ENCODE measurements at places on chromosomes 11 and 22.

GRCh38 chr22:45381348-45381747, 32.1 kb downstream of the SMC1B start:
- no peak for DNase-seq

- DNase-seq = no peak
Measured at GRCh38 chr11:112769584-112769983, 191.6 kb upstream of the NCAM1 start.

DNA sequence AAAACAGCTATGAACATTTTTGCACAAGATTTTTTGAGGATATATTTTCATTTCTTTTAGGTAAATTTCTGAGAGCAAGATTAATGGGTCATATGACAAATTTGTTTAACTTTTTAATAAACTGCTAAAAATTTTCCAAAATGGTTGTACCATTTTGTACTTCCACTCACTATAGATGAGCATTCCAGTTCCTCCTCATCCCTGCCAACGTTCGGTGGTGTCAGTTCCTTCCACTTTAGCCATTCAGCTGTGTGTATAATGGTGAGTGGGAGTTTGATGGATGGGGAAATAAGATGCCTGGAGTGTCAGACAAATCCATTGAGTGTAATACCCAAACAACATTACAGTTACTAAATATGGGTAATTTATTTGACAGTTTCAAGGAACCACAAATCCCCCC, 49.7 kb downstream of the MIAT start:
- no peak for DNase-seq

DNA sequence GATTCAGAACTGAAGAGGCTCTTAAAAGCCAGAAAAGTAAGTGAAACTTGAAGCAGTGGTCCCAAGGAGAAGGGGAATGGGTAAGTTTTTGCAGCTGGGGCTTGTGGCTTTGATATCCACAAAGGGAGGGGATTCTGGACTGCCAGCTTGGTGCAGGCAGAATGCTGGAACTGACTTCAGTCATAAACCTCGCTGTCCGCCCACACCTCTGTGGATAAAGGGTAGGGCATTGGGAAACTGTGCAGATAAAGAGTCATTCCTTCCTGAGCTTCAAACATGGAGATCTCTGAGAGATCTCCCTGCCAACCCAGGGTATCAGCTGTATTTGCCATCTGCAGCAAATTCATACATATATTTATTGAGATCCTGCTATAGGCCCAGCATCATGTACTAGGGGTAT, 124.3 kb upstream of the OR9Q1 start:
- no peak for DNase-seq

GRCh38 chr11:117771841-117772240, 25.2 kb downstream of the DSCAML1 start:
- no peak for DNase-seq

DNA sequence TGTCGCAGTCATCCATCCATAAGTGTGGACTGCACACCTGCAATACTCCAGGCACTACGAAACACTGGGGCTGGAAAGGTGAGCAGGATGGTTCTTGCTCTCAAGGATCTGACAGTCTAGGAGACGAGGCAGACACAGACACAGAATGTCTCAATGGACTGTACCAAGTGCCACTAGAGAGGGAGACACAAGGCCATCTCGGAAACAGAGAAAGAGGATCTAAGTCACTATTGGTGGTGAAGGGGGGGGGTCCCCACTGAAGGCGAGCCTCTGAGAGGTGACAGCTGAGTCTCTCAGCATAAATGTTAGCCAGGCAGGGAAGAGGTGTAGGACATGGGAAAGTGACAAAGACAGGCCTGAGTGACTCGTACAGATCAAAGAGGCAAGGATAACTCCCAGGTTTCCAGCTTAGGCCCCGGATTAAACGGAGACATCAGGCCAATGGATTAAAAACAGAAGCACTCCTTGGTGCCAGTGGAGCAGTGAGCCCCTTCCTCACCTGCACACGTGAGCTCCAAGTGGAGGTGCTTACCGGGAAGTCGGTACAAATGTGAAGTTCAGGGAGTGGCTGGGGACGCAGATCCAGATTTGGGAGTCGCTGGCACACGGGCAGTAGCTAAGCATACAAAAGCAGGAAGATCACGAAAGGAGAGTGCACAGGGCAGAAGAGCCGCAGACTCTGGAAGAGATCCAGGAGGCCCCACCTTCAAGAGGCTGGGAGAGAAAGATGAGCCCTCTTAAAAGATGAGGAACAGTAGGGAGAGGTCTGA, 117.2 kb downstream of the MICAL3 start:
- no peak for DNase-seq

DNA sequence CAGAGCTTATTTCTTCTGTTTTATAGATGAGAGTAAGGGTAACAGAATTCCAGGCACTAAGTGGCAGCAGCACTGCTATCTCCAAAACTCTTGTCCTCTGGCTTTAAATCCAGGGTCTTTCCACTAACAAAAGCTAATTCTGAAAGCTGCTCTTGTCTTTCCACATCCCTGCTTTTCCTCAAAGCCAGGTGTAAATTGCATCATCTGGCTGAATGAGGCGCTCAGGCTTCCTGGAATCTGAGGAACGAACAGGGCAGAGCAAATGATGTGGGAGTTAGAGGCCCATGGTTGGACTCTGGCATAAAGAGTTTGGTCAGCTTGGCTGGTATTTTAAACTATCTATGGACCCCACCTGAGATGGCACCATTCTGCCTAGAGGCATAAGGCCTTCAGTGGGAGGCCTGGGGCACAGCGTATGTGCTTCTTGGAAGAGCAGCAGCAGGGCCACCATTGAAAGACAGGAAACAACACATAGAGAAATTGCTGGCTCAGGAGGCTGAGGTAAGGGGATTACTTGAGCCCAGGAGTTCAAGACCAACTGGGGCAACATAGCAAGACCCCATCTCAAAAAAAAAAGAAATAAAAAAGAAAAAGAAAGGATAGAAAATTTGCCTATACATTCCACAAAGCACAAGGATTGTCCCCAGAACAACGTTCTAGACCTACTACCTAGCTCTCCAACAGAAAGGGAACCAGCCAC, 1.9 kb downstream of the KCNJ5 start:
- no peak for DNase-seq

DNA sequence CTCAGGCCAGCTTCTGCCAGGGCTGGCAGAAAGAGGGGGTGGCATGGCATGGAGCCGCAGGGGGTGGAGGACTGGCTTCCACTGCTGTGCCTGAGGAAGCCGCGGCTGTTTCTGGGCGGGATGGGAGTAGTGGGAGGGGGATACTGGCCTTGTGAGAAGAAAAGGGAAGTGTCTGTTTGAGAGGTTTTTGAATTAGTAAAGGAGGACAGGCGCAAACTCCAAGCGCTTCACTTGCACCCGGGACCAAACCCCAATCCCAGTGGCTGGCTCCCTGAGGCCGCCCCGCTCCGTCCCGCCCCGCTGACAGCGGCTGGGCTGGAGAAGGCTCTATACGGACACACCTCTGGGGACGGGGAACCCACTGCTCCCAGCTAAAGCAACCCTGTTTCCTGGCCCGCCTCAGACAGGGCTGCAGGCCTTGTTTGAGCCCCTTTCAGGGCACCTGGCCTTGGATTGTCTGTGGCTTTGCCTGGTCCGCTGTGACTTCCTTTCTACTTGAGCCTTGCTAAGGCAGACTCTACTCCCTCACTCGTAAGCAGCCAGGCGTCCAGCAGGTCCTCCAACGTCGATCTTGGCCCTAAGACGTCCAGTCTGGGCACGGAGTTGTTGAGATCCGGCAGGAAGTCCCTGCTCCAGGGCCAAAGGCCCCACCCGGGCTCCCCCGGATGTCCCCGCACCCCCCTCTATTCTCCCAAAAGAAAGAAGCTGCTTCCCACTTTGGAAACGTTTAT, 2.2 kb downstream of the APOA1 start:
- DNase-seq = no peak

DNA sequence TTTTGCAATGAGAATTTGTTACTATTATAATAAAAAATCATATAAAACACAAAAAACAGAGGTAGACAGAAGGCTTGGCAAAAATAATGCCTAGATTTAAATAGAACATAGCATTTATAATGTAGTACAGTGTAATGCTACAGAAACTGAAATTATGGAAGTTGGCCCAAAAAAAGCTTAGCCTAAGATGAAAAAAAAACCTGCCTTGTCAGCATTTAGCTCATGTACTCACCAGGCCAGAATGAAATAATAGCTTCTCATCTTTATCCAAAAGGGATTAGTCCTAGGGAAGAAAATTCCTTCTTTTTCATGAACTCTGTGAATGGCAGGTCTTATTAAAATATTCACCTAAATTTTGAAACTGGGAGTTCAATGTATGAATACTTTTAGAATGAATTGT, 951.1 kb downstream of the LRRC4C start:
- no peak for DNase-seq

DNA sequence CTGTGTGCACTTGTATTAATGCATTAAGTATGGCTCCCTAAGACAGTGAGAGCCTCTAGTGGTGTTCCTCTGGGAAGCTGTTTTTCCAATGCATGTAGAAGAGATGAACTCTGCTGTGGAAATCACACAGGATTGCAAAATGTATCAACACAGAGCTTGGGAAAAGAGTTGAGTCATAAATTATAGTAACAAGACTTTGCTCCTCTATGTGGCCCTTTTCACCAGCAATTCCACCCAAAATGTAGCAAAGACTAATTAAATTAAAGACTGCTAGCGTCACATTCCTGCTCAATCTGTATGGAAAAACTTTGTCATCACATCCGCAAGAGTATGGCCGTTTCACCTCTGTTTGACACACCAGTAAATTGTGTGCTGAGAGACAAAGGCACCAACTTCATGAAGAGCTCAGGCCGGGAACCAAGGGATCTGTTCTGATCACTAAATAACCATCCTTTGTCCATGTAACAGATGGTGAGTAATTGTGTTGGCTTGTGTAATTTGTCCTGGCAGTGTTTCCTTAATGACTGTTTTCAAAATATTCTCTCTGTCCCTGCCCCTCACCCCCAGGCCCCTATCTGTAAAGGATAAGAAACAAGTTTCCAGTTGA, 209.2 kb upstream of the SORL1-AS1 start:
- DNase-seq = peak; percentile 93

DNA sequence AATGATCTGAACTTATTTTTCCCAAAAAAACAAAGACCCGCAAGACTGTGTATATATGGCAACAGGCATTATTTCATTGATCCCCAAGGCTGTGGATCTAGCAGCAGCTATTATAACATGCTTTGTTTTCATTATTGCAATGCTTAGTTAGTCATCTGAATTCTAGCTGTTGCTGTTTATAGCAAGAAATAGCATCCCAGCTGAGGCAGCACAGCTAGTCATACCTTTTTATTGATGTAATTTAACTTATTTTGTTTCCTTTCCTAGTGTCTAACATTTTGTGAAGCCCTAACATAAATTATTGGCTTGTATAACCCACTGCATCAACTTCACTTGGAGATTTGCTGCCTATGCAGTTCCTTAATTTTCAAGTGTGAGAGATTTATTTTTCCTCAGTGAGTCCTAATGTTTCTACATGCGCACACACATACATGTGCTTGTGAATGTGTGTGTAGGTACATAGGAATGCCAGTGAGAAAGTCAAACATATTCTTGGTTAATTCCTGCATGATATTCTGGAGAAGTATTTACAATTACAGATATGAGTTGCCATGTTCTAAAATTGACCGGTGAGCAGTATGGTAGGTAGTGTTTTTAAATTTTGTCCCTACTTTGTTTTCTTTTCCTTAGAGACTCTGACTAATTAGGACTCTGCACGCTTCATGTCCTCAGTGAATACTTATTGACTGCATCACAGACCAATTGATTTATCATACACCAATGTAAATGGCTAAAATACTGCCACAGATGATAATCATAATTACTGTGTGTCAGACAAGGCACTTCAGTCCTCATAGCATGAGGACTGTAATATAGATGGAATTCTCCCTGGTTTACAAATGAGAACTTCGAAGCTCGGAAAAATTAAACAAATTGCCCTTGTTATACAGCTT, 119.3 kb downstream of the WNT11 start:
- DNase-seq = peak; percentile 73

DNA sequence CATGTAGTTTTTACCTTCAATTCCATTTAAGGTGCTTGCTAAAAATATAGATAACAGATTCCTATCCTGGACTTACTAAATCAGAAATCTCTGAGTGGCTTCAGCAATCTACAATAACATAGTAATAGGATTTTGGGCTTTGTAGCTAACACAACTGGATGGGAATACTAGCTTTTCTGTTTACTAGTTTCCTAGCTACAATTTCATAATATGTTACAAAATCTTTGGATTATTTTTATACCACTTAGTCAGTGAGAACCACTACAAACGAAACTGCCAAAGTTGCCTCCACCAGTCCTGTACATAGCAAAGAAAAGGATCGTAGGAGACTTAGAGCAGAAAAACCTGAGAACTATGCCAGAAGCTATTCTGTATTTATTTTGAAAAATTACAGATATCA, 87.7 kb upstream of the ANO3 start:
- no peak for DNase-seq

GRCh38 chr11:69051381-69052342, 2.9 kb downstream of the TPCN2 start:
- no peak for DNase-seq

DNA sequence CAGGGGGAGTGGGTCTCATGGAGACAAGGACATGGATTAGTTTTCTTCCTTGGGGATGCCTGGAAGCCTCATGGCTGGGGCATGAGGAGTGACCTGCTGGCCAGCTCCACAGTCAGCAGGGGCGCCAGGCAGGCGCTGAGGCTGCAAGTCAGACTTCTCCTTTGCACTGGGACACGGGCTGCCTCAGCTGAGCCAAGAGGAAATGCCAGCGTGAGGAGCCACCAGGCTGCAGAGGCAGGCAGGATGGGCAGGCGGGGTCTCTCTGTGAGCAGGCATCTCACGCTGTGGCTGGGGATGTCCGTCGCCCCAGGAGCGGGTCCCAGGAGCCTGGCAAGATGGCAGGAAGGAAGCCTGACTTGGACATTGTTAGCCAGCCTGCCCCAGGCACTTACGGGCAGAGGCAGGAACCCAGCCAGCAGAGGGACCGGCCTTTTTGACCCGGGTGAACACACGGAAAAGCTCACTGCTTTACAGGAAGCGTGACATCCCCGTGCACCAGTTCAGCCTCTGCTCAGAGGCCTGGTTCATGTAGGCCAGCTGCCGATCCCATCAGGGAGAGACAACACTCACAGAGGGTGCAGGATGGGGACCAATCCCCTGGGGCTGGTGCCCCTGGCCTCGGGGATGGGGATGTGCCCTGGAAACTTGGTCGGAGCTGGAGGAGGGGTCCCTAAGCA, 10.2 kb downstream of the GNB1L start:
- peak; percentile 90 for DNase-seq

Measured in EH (cell line).